EH (cell line): ENCODE measurements at places on chromosomes 7 and 10.

DNA sequence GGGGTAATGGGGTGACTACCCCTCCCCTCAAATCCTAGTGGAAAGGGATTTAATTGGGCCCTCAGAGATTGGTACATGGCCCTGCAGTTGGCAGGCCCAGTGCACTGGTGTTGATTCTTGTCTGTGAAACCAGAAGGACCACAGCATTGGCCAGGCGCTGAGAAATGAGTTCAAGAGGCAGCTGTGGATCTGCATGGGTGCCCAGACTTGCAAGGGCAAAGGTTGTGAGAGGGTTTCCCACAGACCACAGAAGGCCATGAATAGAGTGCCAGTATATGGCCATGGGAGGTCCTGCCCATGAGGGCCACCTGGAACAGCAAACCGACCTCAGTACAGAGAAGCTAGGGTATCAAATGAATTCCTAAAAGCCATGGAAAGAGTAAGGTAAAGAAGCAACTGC, 32.9 kb downstream of the TMEM168 start:
- no peak for DNase-seq

DNA sequence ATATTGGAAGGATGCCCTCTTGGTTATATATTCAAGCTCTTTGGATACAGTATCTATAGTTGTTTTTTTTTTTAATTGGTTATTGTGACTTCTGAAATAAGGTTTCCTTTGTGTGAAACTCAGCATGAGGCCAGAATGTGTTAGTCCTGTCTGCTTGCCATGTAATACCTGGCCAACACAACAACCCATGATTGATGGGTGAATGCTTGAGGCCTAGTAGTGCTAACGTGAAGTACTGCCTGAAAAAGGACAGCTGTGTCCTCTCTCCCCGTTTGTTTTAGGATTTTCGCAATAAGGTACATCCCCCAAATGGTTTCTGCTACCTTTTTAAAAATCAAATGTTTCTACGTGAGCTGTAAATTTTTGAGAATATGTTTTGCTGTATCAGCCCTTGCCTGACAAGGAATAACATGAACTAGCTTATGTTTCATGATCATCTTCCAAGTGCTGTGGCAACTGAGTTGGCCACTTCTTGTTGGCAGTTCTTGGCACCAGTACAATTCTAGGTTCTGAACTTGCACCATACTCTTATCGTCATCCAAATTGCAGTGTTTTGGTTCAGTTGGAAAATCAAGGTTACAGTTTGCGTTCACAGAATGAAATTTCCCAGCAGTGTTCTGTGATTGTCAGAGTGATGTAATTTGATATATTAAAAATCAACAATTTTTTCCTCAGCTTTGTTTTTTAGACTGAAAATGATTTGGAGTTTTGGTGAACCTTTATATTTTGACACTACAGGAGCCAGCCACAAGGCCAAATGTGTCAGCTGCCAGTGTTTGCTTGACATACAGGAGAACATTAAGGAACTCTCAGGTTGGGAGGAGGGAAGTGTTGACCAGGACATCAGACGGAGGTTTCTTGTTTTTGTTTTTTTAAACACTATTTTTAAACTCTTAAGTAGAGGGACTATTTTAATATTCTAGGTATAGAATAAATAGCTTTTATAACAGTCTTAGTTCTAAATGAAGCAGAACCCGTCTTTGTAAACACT, 13.5 kb upstream of the ASCC1 start:
- no peak for DNase-seq

- DNase-seq, result no peak
Measured at GRCh38 chr10:80515511-80515910, 22.2 kb upstream of the SH2D4B start.

GRCh38 chr7:94297397-94297838, 97.3 kb upstream of the COL1A2 start:
- peak; percentile 99 for DNase-seq

DNA sequence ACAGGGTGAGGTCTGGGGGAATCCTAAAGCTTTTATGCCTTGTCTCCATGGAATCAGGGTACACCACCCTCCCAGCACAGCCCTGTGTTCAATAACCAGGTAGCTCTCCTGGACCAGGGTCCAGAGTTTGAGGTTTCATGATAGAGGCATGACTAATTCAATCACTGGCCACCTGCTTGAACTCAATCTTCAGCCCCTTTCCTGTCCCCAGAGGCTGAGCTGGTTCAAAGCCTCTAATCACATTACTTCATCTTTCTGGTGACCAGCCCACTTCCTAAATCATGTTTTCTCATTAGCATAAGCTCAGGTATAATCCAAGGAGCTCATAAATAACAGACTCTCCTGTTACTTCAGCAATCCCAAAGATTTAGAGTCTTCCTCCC, 20.5 kb downstream of the CRPPA start:
- DNase-seq, result no peak

DNA sequence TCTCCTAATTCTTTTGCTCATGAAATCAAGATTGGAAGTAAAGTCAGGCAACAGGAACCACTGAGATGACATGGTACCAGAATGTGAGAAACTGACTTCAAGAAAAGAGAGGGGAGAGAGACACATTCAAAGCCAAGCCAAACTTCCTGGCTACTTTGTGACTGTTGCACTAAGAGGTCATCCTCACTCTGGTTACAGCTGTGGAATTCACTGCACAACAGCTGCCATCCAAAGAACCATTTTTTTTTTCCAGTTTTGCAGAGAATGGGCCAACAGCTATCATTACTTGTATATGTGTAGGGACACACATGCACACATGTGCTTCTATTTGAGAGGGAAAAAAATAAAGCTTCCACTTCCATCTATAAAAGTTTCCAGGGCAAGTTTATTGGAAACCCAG, 203.5 kb downstream of the GLI3 start:
- DNase-seq, result no peak

DNA sequence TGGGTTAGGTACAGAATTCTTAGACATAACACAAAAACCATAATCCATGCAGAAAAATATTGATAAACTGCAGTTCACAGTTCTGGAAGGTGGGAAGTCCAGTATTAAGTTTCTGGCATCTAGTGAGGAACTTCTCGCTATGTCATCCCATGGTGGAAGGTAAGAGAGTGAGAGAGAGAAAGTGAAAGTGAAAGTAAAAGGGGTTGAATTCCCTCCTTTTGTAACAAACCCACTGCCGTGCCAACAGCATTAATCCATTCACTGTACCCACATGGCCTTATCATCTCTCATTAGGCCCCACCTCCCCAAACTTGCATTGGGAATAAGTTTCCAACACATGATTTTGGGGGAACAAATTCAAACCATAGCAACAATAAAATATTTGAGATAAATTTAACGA, 17.1 kb downstream of the ZNF485 start:
- DNase-seq, result peak; percentile 39

DNA sequence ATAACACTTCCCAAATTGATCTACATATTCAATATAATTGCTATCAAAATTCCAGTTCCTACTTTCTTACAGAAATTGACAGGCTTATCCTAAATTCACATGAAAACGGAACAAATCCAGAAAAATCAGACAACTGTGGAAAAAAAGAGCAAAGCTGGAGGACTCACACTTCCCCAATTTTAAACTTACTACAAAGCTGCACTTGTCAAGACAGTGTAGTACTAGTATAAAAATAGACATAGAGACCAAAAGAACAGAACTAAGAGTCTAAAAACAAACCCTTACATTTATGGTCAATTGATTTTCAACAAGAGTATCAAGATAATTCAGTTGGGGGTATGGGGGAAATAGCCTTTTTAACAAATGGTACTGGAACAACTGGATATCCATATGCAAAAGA, 27.5 kb downstream of the LMBR1 start:
- DNase-seq, result no peak

- DNase-seq, result no peak
Measured at GRCh38 chr7:76273503-76273902, 29.0 kb upstream of the HSPB1 start.

DNA sequence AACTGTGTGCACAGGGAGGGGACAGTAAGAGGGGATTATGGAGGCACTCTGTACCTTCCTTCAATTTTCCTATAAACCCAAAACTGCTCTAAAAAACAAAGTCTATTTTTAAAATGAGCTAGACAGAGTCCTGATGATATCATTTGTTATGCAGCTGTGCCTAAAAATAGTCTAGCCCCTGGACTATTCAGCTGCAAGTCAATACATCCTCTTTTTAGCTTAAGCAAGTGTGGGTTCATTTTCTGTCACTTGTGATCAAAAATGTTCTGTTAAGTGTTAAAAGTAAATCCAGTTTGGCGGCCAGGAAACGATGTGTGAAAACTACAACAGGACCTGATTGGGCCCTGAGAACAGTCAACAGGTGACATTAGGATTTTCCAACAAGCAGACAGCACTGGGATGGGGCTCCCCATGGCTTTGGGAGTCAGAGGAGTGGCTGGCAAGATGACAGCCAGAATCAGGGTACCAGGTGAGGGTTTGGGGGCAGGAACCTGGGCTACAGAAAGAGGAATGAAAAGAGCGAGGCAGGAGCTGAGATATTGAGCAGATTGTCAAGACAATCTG, 33.9 kb downstream of the FAM107B start:
- peak; percentile 51 for DNase-seq

- DNase-seq, result no peak
Measured at GRCh38 chr7:9846902-9847301, 1126.8 kb upstream of the PHF14 start.

- no peak for DNase-seq
Measured at GRCh38 chr7:39054731-39055130, 77.0 kb downstream of the POU6F2 start.

DNA sequence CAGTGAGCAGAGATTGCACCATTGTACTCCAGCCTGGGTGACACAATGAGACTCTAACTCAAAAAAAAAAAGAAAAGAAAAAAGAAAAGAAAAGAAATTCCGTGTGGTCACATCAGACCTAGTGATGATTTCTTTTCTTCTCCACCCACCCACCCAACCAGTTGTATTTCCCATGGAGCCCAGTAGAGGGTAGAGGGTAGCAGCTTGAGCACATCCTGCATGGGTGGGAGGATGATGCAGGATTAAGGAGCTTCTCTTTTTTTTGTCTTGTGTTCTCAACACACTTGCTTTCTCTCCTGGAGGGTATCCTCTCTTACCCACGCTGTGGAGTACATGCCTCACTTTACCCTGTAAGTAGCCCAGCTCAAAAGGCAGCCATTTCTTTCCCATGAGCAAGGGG, 118.6 kb upstream of the CARD11 start:
- DNase-seq, result no peak

DNA sequence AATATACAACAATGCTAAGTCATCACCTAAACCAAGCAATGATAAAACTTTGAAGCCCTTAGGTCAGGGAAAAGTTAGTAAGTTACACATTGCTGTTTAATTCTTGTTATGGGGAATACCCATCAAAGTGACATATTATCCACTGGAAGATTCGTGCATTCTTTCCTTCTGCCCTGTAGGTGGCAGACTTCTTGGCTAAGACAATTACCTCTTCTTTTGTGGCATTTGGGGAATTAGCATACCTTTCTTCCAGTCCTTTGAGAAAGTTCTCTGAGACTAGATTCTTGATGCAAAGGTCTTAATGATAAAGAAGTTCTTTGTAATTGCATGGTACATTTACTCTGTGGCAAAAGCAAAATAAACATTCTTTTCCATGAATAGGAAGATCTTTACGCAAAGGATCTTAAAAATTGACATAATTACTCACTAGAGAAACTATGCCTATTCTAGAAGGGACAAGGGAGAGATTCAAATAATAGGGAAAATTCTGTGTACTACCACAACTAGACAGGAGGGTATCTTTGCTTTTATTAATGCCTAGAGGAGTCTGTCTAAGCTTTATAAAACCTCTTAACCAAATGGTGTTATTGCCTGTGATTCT, 395.9 kb downstream of the GRM8 start:
- no peak for DNase-seq

DNA sequence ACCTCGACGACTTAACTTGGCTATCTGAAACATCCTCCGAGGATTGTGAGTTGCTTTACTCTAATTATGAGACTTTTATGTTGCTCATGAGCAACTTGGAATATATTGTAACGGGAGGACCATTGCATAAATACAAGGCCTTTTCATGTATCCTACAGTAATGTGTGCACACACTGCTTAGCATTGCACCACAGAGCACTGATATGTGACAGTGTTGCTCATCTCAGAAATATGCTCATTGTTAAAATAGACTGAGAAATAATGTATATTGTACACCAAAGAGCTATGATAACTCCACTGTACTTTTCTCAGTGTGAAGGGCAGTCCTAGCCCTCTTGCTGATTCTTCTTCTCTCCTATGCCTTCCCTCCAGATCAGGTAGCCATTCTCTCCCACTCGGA, 102.8 kb upstream of the CDK13 start:
- no peak for DNase-seq

DNA sequence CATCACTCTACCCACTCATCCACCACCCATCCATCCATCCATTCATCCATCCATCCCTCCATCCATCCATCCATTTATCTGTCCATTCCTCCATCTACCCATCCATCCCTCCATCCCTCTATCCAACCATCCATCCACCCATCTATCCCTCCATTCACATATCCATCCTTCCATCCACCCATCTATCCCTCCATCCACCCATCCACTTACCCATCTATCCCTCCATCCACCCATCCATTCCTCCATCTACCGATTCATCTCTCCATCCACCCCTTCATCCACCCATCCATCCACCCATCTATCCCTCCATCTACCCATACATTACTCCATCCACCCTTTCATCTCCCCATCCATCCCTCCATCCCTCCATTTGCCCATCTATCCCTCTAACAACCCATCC, 239.6 kb upstream of the SHH start:
- no peak for DNase-seq

GRCh38 chr7:2460188-2460587, 16.0 kb downstream of the GRIFIN start:
- DNase-seq, result no peak

GRCh38 chr10:58001159-58001558, 266.5 kb downstream of the IPMK start:
- no peak for DNase-seq
